ENCODE measurements at places on chromosomes 5 and 9.

DNA sequence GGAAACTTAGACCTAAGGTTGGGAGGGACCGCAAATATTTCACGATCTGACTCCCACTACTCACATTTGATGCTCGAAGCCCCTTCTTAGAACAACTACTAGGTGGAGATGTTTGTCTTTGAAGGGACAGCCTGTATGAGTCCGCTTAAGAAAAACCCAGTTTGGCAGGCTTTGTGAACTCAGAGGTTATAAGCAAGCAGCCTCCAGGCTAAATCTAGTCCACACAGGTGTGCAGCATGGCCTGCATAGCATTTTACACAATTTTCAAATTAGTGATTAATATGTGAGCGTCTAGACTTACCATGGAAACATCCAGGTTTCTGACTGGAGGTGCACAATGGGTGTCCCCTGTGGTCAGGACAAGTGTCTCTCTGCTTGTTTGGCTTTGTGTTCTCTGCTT lies 127.1 kb downstream of the KIF4B start:
- DNase-seq, result no peak

DNA sequence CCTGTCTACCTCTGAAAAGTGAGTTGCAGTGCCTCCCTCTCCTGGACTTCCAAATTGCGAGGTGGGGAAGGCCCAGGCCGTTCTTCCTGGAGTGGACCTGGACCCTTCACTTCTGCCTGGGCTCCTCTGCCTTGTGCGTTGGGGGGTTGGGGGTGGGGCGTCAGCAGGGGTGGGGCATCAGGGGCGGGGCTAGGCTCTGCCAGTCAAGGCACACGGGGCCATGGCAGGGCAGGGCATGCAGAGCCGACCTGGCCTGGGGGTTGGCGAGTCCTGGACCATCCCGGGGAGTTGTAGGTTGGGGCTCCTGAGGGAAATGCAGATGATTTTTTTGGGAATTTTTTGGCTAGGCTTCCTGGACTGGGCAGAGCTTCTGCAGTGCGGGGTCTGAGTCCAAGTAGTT lies 87.1 kb downstream of the EHMT1 start:
- no peak for DNase-seq

DNA sequence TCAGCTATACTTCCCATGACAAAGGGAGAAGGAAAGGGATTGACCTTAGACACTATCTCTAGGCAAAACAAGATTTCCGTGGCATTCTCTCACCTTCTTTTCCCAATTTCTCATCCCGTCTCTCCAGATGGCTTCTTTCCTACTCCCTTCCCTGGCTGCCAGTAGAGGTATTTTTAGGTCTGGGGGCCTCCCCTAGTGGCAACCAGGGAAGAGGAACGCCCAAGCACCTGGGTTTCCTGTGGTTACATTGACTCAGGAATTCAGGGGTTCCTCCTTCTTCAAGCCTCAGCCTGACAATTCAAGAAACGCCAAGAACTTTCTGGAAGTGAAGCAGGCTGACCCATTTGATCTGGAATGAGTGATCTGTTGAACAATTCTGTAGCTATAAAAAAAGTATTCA lies 111.5 kb upstream of the OSMR start:
- no peak for DNase-seq

- DNase-seq, result no peak
Measured at GRCh38 chr9:93686127-93686879, 109.9 kb downstream of the PHF2 start.

- DNase-seq, result no peak
Measured at GRCh38 chr5:142527234-142527633, 158.7 kb downstream of the FGF1 start.

DNA sequence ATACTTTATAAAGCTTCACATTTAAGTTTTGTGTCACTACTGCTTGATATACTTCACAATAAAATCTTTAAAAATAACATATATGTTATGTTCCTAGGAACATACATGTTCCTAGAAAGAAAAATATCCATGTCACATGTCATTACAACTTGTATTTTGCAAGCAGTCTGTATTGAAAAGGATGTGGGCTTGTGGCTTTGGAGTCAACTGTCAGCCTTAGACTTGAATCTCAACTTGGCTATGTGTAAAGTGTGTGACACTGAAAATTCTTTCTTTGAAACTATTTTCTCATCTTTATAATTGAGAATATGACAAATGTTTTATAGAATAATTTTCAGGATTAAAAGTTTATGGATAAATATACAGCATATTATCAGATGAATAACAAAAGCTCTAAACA lies 273.1 kb downstream of the KIAA0825 start:
- DNase-seq, result no peak

DNA sequence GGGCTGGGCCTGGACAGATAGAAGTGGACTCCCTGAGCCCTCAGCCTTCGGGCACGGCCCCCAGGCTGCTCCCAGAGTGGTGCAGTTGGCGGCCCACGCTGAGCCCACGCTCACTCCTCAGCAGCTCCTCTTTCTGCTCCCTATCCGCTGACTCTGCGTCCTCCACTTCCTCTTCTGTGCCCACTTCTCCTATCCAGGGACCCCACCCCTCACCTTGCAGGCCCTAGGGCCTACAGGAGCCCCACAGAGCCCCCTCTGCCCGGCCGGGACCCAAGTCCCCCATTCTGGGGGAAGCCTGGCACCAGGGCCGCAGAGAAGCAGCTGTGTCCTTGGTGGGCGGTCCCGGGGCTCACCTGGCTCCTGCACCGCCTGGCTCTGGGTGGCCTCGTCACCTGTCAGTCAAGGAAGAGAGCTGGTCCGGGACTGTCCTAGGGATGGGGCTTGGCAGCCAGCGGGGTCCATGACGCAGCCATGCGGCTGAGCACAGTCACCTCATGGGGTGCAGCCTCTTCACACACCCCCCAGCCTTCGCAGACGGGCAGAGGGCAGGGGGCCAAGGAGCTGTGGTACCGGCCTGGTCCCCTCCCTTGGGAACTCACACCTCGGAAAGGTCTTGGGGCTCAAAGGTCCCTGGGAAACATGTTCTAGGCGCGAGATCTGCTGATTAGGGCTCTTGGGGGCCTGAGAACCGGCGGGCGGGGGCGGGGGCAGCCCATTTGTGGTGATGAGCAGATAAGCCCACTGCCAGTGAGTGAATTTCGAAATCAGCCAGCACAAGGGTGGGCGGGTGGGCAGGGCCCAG lies 5.4 kb upstream of the NRARP start:
- no peak for DNase-seq

DNA sequence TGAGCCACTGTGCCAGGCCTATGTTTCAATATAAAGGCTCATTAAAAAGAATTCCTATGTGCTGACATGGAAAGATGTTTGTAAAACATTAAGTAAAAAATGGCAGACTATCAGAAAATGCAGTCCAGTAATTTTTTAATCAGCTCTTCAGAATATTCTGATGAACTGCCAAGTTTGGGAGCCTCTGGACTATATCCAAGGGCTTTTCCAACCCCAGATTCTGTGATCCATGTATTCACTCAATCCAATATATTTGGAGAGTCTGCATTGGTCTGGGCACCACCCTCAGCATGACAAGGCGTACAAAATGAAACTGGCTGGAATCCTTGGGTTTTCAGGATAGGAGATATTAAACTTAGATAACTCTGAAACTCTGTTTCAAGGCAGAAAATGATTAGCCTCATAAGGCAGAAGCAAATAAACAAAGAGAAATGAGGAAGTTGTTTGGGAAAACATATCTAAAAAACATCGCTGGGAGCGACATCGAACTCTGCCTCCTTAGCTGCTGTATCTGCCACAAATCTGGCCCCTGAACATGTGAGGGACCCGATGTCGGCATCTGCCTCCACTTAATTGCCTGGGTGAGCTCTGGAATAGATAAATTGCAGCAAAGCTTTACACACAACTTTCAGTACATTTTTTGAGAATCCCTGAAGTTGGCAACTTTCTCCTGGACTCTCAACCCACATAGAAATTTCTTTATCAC lies 14.4 kb downstream of the PDE6A start:
- DNase-seq, result no peak

GRCh38 chr9:81427870-81428269 lies 261.5 kb downstream of the TLE1 start:
- no peak for DNase-seq

- no peak for DNase-seq
Measured at GRCh38 chr9:23636199-23636598, 189.8 kb downstream of the ELAVL2 start.

DNA sequence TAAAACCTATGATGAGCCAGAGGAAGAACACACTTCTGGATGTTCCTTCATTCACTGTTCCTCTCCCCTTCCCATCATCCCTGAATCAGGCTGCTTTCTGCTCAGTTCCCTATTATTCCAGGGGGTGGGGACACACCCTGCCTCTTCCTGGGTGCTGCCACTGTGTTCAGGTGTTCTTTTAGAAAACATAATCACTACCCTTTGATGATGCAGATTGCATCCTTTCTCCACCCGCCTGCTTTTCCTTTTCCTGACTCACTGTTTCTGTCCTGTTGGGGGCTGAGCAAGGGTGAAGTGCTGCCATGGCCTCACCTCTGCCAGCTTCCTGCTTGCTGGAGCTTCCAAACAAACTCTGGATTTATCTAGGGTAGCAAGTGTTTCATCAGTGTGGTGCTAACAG lies 331.9 kb upstream of the GRIA1 start:
- DNase-seq, result no peak

DNA sequence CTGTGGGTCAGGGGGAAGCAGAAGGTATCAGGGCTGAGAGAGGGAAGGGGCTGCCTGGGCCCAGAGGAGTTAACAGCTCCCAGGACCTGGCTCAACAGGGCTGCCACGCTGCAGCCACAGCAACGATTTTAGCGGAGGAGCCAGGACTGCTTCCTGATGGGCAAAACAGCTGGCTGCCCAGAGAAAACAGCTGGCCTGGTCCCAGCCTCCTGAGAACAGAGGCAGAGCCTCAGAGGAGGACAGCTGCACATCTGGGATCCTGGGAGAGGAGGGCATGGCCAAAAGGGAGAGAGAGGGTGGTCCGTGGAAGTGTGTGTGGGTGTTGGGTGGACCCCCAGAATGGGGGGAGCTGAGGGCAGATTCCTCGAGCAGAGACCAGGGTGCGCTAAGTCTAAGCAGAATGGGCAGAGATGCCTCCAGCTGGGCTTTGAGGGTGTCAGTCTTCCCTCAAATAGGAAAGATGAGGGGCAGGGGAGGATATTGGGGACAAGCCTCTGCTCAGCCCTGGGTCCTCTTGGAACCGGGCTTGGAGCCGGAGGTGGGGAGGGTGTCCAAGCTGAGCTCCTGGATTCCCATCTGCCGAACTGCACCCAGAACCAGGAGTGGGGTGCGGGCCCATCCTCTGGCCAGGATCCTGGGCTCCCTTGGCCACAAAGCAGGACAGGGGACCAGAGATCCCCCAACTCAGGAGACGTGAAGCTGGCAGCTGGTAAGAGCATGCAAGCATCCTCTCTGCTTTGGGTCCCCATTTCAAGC lies 9.1 kb upstream of the CERCAM start:
- DNase-seq, result no peak

GRCh38 chr5:122458278-122458872 lies 146.3 kb downstream of the SNCAIP start:
- peak; percentile 43 for DNase-seq

DNA sequence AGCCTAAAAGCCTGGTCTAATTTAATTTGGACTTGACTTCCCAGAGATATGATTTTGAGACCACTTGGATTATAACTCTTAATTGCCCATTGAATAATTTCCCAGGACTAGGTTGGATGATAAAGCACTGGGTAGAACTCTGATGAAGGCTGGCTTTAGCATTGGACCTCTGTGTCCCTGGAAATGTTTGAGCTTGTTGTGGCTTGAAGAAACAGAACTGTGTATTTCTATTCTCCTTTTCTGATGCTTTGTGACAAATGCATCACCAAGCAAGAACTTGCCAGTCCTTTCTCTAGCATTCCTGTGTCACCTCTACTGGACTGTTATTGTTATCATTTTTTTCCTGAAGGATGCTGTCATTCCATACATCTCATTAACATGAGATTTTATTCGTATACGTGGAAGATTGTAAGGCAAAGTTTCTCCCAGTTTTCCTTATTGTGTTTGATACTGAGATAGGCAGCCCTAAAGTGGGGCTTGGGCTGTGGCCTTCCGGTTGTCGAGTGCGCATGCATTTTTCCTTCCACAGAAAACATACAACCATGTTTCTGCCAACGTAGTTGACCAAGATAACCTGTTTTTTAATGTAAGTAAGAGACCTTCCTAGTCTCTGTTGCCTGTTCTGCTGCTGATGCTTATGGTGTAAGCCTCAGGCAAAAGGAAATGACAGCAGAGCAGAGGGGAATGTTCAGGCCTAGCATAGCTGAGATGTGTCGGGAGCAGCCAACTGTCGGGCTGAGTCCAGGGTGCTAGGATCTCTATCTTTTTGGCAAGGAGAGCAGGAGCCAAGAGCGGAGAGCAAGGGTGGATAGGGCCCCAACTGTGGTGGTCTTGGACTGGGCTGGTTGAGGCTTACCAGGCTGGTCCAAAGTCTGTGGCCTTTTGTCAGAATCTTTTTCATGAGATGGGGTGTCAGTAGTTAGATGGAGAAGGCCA lies 2.3 kb downstream of the NTRK2 start:
- DNase-seq, result peak; percentile 11

- no peak for DNase-seq
Measured at GRCh38 chr5:151405334-151406160, 41.9 kb upstream of the SLC36A1 start.

DNA sequence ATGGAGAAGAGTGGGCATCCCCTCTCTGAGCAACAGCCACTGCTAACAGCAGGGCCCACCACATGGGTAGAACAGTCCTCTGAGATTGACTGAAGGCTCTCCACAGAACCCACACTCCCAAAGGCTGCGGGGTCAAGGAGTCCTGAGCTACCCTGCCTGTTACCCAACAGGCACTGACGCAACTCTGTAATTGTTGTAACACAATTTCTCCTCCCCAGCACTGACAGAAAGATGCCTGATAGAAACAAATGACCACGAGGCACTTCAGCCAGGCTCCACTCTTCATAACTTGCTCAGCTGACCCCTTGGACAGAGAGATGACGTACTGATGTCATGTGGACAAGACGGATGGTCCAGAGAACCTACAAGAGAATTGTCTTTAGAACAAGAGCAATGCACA lies 220.7 kb downstream of the SPOCK1 start:
- no peak for DNase-seq

DNA sequence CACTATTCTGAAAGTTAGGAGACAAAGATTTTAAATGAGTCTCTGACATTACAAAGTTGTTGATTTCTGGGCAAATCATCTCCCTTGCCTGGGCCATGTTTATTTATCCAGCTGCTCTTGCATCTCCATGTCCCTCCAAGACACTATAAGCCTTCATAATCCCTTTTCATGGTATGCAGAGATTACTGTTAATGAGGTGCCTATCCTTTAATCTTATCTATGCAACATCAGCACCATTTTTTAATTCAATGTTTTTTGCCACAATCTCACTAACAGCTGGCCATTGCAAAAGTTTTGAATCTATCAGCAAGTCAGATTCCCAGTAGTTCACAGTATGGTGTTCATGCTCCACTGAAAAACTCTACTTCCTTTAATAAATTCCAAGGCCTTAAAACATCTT lies 108.5 kb upstream of the PTPRD start:
- no peak for DNase-seq

GRCh38 chr5:174759091-174759490 lies 34.7 kb downstream of the MSX2 start:
- no peak for DNase-seq

GRCh38 chr9:114856942-114857315 lies 51.1 kb upstream of the TNFSF15 start:
- peak; percentile 61 for DNase-seq

GRCh38 chr9:98726735-98727134 lies 18.0 kb upstream of the GABBR2 start:
- DNase-seq, result peak; percentile 39

- DNase-seq, result no peak
Measured at GRCh38 chr5:115501464-115502210, 42.9 kb downstream of the FEM1C start.

- no peak for DNase-seq
Measured at GRCh38 chr5:166431456-166431855, 1860.0 kb upstream of the WWC1 start.

GRCh38 chr5:153081385-153081784 lies 409.1 kb upstream of the GRIA1 start:
- DNase-seq, result no peak

All from fibroblast of skin of scalp (primary cell).